ENCODE measurements at places on chromosomes 7 and 10.

DNA sequence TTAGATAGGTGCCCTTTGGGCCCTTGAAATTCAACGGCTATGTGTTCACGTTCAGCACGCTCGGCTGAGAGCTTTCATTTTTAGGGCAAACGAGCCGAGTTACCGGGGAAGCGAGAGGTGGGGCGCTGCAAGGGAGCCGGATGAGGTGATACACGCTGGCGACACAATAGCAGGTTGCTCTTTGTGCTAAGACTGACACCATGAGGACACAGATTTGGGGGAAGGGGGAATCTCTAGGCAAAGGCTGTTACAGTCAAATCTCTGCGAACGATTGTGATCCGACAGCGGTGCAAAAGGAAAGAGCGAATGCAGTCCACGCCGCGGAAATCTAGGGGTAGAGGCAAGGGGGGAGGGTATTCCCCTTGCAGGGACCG lies 667 bp downstream of the KLLN start:
- H3K36me3 ChIP-seq = peaks cover 11% of the 10 kb centered on the region
- H3K27me3 ChIP-seq = no peaks in the 10 kb centered on the region
- DNase-seq = no peak
- H3K27ac ChIP-seq = peak overlapping the region; percentile 85

- no peak for DNase-seq
- H3K27ac ChIP-seq = no peak overlapping the region
- H3K4me3 ChIP-seq = no peak overlapping the region
- H3K4me1 ChIP-seq = peaks cover 20% of the 10 kb centered on the region
- no peaks in the 10 kb centered on the region for H3K36me3 ChIP-seq
Observed at GRCh38 chr7:128448751-128449302, 6.9 kb upstream of the HILPDA start.

DNA sequence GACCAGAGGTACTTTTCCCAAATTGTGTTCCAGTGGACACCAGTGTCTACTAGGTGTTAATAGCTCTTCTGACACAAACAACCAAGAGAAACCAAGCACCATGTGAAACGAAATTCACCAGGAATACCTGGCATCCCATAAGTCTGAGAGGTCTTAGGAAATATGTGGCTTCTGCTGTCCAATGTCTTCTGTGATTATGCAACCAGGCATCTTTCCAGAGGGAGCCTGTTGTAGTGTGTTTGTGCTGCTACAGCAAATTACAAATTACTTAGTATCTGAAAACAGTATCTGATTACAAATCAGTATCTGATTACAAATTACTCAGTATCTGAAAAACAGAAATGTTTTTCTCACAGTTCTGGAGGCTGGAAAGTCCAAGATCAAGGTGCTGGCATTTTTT lies 133.6 kb upstream of the NPVF start:
- H3K4me3 ChIP-seq = no peak overlapping the region
- H3K4me1 ChIP-seq = peaks cover 11% of the 10 kb centered on the region
- H3K36me3 ChIP-seq = no peaks in the 10 kb centered on the region
- no peak overlapping the region for H3K27ac ChIP-seq
- no peaks in the 10 kb centered on the region for H3K27me3 ChIP-seq
- DNase-seq = no peak

DNA sequence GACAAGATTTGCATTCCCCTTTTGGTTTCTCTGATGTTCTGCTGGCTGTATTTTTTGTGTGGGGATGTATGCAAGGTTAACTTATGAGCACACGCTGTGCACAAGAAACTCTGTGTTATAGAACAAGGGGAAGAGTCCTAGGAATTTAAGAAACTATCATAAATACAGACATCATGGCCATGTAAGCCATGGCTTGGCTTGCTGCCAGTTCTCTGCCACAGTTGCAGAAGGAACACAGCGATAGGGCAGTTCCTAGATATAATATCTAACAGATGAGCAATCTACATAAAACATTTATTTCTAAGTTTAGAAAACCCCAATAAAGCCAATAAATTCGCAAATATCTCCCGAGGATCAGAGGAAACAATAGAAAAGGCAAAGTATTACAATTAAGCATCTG lies 153.3 kb downstream of the LRRTM3 start:
- no peak overlapping the region for H3K27ac ChIP-seq
- H3K27me3 ChIP-seq = peaks cover 10% of the 10 kb centered on the region
- no peak overlapping the region for H3K4me3 ChIP-seq
- peak; percentile 4 for DNase-seq

- no peaks in the 10 kb centered on the region for H3K36me3 ChIP-seq
- H3K4me3 ChIP-seq = peak overlapping the region; percentile 70
- no peaks in the 10 kb centered on the region for H3K27me3 ChIP-seq
- no peaks in the 10 kb centered on the region for H3K4me1 ChIP-seq
- no peak for DNase-seq
- peak overlapping the region; percentile 16 for H3K27ac ChIP-seq
Observed at GRCh38 chr10:127908106-127908958, 1.4 kb downstream of the PTPRE start.
